ENCODE measurements at places on chromosomes 16 and 17.

DNA sequence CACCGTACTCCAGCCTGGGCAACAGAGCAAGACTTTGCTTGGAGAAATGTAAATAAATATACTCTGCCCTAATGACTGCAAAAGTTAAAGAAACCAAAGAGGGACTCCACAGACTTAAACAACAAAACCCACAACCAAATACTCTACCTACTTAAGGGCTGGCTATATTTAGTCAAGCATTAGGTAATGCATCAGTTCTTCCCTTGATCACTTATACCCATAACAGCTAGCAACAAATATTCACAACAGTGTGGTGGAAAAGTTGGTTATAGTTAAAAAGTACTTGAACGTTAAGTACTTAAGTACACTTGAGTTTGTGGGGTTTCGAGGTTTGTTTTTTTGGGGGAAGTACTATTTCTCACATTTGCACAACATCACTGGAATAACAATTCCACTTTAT, 5.4 kb upstream of the HEXIM2 start:
- DNase-seq: no peak

GRCh38 chr16:6020162-6020985, 922.8 kb upstream of the EEF2KMT start:
- no peak for DNase-seq

GRCh38 chr16:81237282-81237681, 1.2 kb upstream of the BCO1 start:
- no peak for DNase-seq

DNA sequence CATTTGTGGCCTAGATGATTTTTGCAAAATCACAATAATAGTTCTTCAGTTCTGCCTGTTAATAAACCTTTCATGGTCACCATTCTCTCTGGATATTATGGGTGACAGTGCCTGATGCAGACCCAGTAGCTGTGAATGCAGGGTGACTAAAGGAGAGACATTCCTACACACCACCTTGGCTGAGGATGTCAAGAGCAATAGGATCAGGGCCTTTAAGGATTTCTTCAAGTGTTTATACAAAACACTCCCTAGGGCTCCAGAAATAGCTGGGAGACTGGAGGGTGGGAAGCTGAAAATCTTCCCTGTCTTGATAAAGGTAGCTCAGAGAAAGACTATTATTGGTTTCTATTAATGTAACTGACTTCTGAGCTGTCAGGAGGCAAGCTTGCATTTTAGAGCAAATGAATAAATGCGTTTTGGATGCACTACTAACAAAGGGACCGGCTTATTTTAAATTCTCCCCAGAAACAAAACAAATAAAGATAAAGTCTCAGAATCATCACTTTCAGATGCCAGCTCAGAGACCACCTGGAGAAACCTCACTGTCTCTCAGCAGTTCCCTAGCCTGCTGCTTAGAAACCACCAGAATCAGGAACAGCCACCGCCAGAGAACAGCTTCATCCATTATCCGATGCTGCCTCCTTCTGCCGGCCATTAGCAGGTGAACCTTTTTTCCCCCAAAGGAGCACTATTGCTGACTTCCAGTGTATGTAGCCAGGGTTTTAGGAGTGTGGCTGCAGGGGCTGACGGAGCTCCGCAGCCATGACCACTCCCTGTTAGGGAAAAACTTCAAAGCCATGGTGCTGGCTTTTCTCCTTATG, 171.4 kb upstream of the DYNLRB2 start:
- DNase-seq: no peak

GRCh38 chr16:78286065-78286464, 186.6 kb downstream of the WWOX start:
- DNase-seq: no peak

DNA sequence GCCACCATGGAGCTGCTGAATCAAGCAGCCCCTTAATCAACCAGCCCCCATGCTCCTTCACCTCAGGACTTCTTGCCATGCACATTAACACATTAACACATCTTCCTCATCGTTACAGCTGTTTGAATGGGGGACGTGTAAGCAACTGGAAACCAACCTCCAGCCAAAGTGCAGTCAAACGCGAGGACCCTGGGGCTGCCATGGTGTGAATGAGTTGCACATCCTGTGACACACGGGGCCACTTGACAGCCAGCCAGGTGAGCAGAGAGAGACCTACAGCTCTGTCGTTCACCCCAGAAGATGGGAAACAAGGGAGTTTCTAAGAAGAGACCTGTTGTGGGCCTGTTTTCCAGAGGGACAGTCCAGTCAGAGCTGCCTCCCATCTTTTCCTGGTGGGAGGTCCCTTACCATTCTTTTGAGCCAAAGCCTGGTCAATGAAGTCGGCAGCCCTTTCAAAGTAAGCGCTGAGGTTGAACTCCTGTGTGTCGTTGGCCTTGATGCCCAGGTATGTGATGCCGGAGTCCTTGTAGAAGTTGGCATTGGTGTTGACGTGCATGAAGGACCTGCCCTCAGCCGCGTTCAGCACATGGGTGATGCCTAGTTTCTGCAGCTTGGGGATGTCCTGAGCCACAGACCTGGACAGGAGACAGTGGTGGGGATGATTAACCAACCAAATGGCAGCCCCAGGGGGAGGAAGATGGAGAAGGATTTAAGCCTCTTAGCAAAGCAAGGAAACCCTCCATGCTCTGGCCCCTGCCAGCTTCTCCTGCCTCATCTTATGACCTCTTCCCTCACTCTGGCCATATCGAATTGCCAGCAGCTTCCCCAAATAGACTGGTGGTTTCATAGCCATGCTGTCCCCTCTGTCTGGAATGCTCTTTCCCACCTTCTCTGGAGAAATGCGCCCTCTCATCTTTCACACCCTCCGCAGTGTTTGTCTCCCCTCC, 4.2 kb downstream of the DUSP3 start:
- no peak for DNase-seq

- DNase-seq: no peak
These were observed 201.7 kb upstream of the NLRP1 start for GRCh38 chr17:5785867-5786509.

DNA sequence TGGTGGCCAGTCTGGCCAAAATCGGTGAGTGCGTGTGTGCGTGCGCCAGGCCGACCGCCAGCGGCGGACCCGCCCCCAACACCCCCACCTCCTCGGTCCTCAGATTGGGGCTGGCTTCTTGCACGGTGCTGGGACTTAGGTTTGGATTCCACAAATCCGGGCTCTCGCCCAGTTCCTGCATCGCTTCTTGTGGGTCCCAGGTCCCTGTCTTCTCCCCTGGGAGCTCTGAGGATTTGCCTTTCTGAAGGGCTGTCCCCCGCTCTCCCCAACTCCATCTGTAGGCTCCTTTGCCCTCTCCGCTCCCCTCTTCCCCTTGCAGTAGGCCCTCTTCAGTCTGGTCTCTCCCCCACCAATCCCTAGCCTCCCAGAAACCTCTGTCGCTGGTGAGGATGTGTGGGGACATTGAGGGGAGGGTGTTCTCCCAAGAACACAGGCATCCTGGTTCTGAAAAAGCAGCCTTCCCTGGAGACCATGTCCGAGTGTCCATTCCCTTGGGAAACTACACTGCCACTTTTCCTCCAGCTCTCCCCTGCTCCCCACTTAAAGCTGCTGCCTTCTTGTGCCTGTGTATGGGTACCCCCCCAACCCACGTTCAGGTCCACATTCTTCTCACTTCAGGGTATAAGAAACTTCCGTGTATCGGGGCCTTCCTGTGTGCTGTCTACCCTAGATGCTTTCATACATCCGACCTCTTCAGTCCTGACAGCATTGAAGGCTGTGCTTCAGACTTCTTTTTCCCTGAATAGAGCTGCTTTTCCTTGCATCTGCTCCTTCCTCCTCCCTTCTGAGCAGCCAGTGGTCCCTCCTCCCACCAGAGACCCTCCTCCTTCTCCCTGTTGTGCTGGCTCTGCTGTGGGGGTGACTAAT, 632 bp downstream of the SLC9A5 start:
- no peak for DNase-seq

GRCh38 chr17:57622683-57623433, 122.2 kb downstream of the CCDC182 start:
- peak; percentile 76 for DNase-seq

DNA sequence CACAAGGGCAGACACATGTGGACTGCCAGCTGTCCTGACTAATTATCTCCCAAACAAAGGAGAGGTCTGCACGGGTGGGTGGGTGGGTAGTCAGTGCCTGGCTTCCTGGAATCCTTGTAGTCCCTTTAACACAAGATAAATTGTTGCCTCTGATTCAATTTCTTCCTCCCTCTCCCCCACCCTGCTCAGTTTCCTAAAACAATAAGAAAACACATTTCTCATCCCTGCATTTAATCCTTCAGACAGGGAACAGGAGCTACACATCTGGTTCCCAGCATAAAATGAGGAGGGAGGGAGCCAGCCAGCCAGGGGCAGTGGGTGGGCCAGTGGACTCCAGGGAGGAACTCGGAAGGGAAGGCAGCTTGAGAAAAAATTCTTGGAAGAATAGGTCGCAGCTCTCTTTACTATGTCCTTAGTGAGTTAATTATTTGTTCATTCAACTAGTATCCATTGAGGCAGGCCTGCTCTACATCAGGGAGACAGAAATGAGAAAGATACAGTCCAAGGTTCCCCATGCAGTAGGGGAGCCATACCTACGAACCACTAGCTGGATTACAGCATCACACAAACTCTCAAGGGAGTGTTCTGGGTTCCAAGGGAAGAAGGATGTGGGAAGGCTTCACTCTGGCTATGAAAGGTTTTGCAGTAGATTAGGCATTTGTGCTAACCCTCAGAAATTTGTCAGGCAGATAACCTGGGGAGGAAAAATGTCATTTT, 58.3 kb downstream of the CCT6B start:
- no peak for DNase-seq

GRCh38 chr16:49092704-49093103, 188.9 kb downstream of the CBLN1 start:
- no peak for DNase-seq

DNA sequence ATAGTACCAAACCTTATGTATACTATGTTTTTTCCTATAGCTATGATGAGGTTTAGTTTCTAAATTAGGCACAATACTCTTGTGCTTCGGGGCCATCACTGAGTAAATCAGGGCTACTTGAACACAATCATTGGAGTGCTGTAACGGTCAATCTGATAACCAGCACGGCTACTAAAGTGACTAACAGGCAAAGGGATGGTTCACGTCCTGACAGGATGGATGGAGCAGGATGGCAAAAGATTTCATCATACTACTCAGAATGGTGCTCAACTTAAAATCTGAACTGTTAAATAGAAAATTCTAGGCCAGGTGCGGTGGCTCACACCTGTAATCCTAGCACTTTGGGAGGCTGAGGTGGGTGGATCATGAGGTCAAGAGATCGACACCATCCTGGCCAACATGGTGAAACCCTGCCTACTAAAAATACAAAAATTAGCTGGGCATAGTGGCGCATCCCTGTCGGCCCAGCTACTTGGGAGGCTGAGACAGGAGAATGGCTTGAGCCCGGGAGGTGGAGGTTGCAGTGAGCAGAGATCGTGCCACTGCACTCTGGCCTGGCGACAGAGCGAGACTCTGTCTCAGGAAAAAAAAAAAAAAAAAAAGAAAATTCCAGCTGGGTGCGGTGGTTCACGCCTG, 7.0 kb downstream of the TUFM start:
- no peak for DNase-seq

DNA sequence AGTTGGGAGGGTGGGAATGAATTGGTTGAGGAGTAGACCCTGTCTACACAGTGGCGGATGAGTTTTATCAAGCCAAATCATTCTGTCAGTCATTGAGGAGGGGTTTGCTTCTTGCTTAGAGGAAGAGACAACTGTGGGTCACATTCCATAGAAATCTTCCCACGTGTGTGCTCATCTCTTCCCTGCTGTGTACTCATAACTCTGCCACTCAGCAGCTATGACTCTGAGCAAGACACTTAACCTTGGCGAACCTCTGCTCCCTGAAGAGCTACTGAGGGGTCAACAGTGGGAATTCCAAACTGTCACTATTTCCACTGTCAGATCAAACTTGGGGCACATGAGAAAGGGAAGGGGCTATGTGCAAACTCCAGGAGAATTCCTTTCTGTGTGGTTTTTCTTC, 72.6 kb upstream of the COX10 start:
- DNase-seq: no peak

DNA sequence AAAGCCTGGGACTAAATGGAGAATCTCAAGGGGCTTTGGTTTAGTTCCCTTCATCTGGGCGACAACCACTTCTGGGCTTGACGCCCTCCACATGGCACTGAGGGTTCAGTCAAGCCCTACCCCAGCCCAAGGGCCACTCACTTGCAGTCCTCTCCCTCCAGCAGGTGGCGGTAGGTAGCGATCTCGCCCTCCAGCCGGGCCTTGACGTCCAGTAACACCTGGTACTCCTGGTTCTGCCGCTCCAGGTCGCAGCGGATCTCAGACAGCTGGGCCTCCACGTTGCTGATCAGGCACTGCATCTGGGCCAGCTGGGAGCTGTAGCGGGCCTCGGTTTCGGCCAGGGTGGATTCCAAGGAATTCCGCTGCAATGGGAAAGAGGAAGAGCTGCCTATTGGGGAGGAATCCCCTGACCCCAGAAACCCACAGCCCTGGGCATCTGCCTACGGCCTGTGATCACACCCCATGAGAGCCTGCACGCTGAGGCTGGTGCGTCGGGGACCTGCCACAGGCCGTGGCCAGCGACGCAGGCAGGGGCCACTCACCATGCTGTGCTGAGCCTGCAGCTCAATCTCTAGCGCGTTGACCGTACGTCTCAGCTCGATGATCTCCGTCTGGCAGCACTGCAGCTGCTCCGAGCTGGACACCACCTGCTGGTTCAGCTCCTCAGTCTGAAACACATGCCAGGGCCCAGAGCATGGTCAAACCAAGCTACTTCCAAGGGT, 2.7 kb downstream of the KRT36 start:
- peak; percentile 4 for DNase-seq

DNA sequence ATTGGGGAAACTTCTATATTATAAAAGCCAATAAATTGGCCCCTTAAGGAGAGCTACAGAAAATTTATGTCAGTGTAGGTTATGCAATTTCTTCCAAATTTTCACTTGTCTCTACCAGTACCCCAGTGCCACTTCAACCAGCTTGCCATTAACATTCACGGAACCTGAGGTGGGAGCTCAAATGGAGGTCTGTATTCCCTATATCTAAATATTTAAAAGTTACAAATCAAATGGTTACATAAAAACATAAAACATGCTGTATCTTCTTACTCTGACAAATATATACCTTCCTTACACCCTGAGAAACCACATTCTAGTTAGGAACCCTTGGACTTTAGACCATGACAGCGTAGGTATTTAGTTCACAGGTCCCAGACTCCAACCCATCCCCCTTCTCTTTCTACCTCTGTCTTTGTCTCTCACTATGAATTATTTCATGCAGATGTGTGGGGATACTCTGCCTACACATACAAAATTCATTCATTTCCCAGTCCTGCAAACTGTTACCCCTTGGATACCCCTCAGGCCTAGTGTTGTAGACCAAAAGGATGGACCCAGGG, 127.8 kb upstream of the PMFBP1 start:
- no peak for DNase-seq

DNA sequence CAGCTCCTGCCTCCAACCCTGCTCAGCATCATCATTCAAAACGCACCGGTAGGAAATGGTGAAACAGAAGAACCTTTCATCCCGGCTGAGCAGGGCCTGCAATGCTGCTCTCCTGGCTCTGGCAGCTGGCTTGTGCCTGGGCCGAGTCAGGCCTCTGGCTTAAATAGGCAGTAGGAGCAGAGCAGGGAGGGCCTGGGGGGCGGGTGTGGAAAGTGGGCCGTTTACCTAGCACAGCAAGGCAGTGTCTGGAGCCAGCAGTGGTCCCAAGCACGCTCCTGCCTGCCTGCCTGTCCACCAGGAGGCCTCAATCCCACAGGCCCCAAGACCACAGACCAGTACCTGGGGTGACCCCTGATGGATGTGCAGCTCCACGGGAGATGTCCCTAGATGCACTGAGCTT, 59.3 kb downstream of the SMPD3 start:
- DNase-seq: no peak

GRCh38 chr16:154217-155030, 2.0 kb downstream of the HBZ start:
- no peak for DNase-seq
